OCI-LY7 (cell line): ENCODE measurements at places on chromosomes 16 and 17. TPM values are rescaled to one million over a fixed set of nuclear protein-coding genes. Genes with fewer than 3 reads are reported as not detected.
A peak's percentile ranks its signal among the peaks of the same experiment; 100 is the strongest.

DNA sequence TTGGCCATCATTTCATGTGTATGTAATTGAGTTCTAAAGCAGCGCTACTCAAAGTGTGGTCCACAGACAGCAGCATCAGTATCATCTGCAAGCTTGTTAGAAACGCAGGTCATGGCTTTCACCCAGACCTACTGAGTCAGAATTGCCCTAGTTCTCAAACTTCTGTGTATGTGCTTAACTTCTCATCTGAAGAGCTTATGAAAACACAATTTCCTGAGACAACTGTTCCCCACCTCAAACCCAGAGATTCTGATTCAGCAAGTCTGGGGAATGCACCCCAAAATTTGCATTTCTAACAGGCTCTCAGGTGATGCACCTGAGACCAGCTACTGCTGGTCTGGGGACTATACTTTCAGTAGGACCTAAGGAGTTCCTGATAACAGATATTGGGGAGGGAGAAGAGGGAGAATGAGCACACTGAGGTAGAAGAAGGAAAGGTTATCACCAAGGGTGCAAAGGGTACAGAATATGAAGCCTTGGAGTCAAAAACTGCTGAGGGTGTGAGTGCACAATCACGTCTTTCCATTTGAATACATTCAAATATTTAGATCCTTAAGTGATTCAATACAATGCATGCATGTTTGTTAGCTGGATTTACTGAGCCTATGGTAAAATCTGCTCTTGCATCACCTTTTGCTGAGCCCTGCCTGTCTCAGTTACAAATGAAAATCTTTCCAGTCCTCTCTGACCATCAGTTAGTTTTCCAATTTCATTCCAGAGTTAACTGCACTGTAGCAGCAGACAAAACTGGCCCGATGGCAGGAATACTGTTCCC is 29.2 kb upstream of the SKAP1 start:
- DNase-seq, result no peak

- DNase-seq, result no peak
Observed at GRCh38 chr17:80513892-80514291, 30.7 kb upstream of the RPTOR start.

GRCh38 chr17:57548421-57549410 is 196.4 kb downstream of the CCDC182 start:
- peak; percentile 55 for DNase-seq

GRCh38 chr16:825341-826061 is 25.0 kb upstream of the GNG13 start:
- no peak for DNase-seq

DNA sequence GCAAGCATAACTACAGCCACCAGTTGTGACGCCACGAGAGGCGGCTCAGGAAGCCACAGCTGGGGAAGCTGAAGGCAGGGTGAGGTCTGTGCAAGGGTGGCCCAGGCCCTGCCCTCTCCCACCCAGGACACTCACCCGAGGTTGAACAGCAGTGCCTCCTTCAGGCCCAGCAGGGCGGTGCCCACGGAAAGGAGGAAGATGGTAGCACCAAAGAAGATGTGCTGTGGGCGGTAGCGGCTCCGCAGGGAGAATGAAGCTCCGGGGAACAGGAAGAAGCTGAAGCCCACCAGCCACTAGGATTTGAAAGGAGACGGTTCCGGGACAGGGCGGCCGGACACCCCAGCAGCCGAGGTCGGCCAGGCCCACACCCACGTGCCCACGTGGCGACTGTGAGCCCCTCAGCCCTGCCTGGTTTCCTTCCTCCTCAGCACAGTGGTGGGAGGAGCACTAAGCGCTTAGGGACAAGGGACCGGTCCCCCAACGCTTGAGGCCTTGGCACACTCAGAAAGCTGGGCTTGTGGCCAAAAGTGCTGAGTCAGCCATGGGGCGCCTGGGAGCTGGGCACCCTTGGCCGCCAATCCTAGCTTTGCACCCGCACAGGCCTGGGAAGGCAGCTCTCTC is 11.0 kb downstream of the CYB561 start:
- DNase-seq, result no peak

- DNase-seq, result no peak
Observed at GRCh38 chr16:85062845-85063244, 35.2 kb downstream of the KIAA0513 start.

DNA sequence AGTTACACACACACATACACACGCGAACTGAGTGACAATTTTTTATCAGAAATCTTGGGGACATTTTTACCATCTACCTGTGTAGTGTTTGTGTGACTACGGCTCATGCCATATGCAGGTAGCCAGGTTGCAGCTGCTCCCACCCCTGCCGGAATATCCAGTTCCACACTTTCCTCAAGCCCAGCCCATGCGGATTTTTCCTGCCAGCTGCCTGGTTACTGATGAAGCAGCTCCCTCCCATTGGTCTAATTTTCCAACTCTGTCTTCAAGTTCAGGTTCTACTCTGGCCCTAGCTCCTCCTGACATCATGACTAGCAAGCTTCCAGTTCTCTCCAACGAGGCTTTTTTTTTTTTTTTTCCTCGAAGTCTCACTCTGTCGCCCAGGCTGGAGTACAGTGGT is 4.8 kb downstream of the GSG1L2 start:
- DNase-seq, result no peak

DNA sequence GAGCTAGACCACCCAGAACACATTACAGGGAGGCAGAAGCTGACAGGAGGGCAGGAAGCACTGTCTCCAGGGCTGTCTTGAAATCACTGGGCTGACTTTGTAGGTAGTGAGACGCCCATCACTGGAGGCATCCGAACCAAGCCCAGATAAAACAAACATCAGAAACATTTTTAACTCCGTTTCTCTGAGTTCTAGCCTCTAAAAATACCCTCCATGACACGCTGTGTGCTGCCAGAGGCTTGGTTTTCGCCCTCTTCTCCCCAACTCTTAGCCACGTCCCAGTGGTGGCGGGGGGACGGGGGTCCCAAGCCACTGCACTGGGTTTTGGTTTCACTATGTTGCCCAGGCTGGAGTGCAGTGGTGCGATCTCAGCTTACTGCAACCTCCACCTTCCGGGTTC is 1.2 kb downstream of the CEP295NL start:
- DNase-seq, result no peak

- DNase-seq, result no peak
Observed at GRCh38 chr17:27621536-27621935, 9.5 kb upstream of the LGALS9 start.

- no peak for DNase-seq
Observed at GRCh38 chr17:59151591-59151990, 3.4 kb downstream of the SKA2 start.

- DNase-seq, result no peak
Observed at GRCh38 chr16:25005445-25006306, 9.5 kb downstream of the ARHGAP17 start.

- no peak for DNase-seq
Observed at GRCh38 chr16:10093576-10093975, 88.7 kb downstream of the GRIN2A start.

- DNase-seq, result no peak
Observed at GRCh38 chr17:65895969-65896368, 296.0 kb downstream of the CEP112 start.

DNA sequence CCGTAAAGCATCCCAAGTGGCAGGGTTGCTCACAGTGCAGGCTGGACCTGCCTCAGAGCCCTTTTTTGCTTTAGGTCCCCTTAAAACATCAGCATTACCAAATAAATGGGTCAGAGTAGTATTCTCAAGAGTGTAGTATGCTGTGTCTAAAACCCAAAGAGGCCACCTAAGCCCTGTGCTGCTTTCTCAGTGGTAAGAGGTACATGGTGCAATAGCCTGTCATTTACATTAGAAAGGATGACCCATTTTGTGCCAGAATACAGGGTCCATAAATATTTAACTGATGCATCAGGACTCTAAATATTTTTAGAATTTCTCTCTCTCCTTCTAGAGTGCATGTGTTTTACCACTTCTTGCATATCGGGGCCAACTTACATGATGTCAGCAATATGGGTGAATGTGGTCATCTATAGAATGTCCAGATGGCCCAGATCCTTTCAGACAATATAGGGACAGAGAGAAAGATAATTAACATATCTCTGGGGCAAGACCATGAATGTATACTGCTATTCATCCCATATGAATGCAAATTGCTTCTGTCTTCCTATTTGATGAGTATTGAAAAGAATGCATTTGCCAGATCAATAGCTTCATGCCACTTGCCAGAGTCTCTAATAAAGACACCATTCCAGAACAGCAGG is 329.2 kb downstream of the PMP22 start:
- DNase-seq, result no peak

DNA sequence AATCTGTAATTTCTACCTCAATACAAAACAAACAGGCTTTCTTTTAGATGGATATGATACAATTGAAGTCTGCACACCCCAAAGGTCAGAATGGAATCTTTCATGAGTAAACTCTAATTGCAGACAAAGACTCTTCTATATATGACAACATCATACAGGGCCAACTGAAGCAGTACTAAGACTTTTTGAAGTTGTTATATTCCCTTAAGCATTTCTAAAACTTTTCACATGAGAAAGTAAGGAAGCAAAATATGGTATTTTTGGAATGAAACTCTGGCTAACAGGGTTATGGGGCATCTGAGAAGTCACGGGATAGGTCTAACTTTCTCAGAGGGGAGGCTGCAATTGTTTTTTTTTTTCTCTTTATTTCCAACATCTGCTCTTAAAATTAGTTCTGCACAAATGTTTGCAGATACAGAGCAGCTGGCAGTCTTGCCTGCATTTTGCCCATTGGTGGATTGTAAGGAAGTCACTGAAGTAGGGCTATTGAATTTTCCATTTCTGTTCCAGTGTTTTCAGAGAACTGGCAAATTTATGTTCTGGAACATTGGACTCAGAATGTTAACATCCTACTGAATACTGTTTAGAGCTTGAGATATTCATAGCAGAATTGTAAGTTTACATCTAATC is 59.1 kb downstream of the SSH2 start:
- no peak for DNase-seq

DNA sequence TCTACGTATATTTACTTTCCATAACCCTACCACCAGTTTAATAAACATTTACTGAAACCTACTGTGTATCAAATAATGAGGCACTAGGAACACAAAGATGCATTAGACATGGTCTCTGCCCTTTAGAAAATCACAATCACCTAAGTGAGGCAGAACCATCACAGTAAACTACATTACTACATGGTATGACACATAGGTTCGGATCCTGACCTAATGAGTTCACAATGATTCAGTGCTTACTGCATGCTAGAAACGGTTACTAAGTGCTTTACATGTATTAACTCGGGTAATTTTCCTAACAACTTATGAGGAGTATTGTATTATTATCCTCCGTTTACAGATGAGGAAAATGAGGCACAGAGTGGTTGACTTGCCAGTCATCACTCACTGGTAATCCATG is 5.2 kb upstream of the SYNRG start:
- DNase-seq, result no peak

DNA sequence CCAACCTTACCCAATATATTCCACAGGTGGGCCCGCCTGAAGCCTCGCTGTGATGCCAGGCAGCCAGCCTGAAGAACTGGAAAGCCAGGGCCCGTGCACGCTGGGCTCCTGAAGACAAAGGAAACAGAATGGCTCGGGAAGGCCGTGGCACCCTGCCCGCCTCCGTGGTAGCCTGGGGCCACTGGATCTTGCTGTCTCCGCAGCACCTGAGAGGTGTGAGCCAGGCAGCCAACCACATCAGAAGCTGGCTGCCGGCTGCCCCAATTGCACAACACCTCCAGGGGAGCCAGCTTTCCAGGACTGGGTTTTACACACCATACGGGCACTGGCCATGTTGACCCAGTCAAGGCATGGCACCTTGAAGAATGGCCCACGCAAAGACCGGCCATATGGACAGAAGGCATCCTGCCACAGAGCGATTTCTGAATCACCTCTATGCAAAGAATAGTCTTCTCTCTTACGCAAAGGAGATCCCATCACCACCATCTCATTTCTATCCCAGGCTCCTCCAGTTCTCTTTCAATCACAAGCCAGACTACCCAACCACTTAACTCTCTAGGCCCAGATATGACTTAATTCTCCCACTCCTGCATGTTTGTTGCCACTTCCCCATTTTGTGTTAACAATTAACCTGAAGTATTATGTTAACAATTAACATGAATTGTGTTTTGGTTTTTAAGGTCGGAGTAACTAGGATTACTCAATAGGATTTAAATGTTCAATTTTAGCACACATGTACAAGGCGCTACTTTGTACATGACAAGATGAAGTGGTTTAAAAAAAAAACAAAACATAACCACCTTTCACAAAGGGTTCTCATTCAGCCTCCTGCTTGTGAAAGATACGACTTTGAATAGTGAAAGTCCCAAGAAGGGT is 32.1 kb downstream of the ZFHX3 start:
- no peak for DNase-seq

GRCh38 chr16:87141402-87141801 is 175.8 kb downstream of the C16orf95 start:
- no peak for DNase-seq

DNA sequence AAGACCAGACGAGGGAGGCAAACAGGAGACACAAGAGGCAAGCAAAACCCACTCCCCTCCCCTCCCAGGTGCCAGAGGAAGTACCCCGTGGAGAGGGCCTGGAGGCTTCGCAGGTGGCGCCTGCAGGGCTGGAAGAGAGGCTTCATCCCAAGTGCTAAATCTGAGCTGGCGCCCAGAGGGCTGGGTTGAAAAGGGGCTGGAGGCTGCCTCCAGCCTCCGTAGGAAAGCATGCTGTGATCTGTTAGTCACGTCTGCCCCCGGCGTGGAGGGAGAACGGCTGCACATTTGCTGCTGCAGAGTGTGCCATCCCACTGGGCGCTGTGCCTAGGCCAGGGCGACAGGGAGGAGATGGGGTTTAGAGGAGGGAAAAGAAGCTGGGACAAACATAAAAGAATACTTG is 16.9 kb downstream of the RPH3AL start:
- no peak for DNase-seq

DNA sequence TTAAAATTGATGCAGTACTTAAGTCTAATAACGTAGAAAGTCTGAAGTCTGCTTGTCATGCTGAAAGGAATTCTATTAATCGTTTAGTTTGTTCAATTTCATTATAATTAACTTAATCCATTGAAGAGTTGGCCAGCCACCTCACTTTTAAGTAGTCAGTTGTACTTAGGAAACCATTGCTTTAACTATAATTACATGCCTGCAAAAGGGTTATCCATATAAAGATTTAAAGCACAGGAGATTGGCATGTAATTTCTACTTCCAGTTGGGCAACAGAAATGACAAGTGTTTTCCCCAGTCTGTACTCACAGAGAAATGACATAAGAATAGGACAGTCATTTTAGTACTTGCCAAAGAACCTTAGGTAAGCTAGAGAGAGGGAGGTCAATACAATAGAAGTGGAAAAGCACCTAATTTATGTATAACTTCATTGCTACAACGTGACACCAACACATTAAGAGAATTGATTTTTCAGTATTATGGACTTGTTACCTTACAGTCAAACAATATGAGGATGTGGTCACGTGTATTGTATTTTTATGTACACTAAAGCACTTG is 3.7 kb upstream of the USP32 start:
- DNase-seq, result no peak

GRCh38 chr17:54901230-54901822 is 674 bp downstream of the TOM1L1 start:
- DNase-seq, result no peak

GRCh38 chr17:42673885-42674754 is 2.7 kb downstream of the PLEKHH3 start:
- peak; percentile 66 for DNase-seq

- no peak for DNase-seq
Observed at GRCh38 chr17:27241346-27241946, 52.5 kb upstream of the WSB1 start.

LRRC37A gene
- total RNA-seq, result 5.2 and 5.8 TPM in 2 replicates

CDH5 gene
- 0.09 TPM in 1 of 2 replicates, not detected in the other for total RNA-seq

WFIKKN2 gene
- total RNA-seq, result not detected in 2 replicates

INCA1 gene
- total RNA-seq, result 0.82 and 1.2 TPM in 2 replicates

CD300LB gene
- not detected in 2 replicates for total RNA-seq

DCTPP1 gene
- 80.0 and 93.8 TPM in 2 replicates for total RNA-seq

LRRC75A gene
- not detected in 2 replicates for total RNA-seq

LLGL2 gene
- 20.9 and 21.6 TPM in 2 replicates for total RNA-seq

FGF11 gene
- total RNA-seq, result 9.9 and 11.0 TPM in 2 replicates

CCL4L2 gene
- total RNA-seq, result not detected in 2 replicates

CA4 gene
- total RNA-seq, result not detected in 2 replicates
